ENCODE measurements at places on chromosomes 12 and 14.

- DNase-seq: no peak
Measured at GRCh38 chr14:92314182-92314581, 8.8 kb upstream of the SLC24A4 start.

DNA sequence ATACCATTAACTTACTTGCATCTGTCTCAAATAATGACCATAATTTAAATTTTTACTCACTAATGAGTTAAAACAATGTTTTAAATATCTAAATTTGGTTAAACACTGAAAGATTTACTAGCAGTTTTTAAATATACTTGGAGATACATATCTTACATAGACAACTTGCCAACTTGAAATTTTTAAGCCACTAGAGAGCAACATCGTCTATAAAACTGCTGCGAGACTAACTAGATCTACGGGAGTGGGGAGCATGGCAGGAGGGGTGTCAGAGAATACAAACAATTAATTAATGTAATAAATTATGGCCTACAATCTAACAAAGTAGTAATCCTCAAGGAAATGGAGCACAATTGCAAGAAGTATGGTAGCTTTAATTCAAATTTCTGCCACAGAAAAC is 120.4 kb downstream of the LRRIQ1 start:
- DNase-seq: no peak

DNA sequence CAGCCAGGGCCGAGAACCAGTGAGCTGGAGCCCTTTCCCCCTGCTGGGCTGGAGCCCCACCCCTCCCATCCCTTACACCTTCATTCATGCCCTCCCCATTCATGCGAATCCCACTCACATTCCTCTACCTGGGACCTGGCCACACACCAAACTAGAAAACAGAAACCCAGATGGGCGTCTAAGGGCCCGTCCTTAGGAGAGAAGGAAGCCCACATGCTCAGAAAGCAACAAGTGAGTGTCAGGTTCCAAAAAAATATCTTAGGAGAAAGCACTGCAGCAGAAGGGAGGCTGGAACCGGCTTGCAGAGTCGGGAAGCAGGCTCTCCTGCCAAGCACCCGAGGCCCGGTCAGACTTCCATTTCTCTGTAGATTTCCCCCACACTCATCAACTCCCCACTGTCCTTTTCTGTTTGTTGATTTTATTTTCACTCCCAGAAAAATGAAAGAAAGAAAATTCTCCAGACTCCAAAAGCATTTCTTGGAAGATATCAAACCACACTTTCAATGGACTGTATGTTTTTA is 13.6 kb downstream of the BCL11B start:
- DNase-seq: no peak

DNA sequence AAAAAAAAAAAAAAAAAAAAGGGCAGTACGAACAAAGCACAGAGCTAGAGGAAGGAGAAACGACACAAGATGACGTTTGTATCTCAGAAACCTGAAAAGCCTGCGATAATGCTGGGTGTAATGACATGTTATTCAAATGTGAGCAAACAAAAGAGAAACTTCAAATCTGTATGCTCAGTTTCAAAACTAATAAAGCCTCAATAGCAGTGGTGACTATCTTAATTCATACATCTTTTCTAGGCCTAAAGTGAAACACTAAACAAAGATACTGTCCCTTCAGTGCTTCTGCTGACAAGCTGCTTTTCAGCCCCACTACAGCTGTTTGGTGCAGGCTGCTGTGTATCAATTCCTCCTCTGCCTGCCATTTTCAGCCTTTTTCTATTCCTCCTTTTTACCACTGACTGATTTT is 15.8 kb downstream of the ITPR2 start:
- DNase-seq: no peak

DNA sequence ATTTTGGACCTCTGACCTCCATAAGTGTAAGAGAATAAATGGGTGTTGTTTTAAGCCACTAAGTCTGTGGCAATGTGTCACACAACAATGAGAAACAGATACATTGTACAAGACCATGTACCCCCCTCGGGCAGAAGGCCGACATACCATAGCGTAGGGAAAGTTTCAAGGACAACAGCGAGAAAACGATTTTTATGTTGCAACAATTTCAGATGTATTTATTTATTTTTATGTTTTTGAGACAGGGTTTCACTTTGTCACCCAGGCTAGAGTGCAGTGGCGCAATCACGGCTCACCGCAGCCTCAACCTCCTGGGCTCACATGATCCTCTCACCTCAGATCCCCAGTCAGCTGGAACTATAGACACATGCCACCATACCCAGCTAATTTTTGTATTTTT is 136.4 kb upstream of the NCOR2 start:
- DNase-seq: no peak

DNA sequence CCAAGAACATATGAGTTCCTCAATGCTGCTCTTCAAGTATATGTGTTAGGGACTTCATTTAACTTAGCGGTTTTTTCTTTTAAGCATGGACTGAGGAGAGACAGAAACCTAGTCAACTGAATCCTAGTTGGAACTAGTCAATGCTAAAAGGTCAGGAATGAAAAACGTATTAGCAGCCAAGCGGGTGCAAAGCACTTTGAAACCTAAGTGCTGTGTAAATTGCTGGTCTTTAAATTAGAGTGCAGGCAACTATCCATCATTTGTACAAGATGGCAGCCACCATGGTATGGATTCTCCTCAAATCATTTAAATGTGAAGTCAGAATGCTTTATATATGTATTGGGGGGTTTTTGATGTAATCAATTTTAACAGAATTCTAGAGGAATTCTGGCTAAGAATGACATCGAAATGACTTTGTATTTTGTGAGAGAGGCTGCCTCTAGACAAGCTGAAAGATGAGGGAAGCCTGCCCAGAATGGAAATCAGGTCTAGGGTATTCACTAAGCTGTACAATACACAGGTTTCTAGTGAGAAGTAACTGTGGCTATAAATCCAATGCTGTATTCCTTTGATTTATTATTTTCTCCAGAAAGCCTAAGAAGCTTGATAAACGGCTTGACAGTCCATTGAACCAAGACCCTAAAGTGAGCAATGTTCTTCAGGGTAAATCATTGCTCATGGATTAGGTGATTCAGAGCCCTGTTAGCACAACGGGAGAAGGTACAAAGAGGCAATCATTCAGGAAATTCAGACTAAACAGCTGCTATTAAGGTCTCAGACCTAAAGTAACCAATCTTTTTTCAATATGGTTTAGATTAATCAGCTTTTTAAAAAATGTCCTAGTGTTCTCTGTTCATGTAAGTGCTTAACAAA is 198.8 kb downstream of the ANO2 start:
- no peak for DNase-seq

DNA sequence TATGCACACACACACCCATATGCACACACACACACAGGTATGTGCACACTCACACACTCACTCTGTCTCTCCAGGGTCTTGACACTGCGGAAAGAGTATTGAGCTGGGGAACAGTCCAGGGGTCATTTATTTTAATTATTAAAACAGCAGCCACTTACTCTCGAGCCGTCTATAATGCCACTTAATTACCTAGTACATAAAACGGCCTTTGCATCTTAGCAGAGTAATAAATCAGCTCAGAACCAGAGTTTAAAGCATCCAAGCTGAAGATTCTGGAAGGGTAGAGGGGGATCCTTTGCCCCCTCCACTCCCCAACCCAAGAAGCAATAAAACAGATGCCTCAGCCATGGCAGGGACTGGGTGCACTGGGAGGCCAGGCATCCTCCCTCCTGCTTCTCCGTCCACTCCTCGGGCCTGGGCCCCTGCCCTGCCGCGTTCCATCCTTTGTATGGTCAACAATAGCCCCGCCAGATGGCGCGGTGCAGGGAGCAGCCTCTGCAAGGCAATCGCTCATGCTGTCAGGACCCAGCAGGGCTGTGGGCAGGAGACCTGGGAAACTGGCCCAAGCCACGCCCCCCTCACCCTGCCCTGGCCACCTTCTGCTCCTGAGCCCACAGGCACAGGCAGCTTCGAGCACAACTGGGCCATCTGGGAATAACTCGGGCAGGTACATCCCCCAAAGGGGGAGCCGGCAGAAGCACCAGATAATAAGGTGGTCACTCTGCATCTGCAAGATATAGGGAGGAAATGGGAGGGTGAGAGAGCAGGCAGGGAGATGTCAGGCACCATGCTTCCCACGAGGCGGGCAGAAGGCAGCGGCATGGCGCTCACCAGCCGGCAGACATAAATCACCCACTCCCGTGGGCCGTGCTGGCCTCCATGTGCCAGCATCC is 40.9 kb downstream of the CCDC85C start:
- no peak for DNase-seq

DNA sequence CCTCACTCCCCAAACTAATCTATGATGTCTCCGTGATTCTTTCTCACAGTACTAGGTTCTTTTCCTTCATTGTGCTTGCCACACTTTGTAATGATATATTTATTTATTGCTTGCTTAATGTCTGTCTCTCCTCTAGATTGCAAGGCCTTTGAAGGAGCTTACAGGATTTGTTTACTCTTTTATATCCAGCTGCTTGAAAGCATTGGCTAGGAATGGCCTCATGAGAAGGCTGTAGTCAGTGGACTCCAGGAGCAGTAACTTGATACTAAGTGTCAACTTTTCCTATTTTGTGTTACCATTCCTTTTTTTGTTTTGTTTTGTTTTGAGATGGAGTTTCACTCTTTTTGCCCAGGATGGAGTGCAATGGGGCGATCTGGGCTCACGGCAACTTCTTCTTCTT is 7.3 kb upstream of the FAM234B start:
- DNase-seq: no peak

GRCh38 chr12:106696681-106697417 is 77.6 kb upstream of the RIC8B start:
- DNase-seq: no peak

DNA sequence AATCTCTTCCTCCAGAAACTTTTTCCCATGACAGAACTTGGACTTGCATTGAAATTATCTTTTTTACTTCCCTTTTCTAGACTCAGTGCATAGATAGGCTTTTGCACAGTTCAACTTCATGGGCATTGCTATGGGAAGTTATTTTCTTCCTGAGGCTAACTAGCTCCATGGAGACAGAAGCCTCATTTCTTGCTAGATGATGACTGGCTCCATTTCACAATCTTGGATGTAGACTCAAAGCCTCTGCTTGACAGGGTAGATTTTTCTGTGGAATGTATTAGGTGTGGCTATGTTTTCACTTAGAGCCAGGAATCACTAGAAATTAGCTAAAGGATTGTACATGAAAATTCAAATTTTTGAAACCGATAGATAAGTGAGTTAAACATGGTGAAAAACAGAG is 884.1 kb upstream of the MGAT4C start:
- no peak for DNase-seq

DNA sequence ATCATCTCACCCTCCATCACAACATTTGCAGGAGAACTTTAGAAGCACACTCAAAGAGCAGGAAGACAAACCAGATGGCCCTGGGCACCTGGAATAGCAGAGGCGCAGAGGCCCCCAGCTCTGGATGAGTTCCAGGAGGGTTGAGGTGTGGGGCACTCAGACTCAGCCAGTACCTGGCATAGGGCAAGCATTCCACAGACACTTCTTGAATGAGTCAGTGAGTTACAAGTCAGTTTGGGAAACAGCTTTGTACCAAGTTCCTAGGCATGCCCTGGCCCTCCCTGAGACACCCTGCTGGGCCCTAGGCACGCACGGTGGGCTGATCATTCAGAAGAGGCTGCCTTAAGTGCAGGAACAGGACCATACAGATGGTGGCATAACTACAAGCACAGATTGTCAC is 54.3 kb downstream of the MAP3K9 start:
- DNase-seq: no peak

DNA sequence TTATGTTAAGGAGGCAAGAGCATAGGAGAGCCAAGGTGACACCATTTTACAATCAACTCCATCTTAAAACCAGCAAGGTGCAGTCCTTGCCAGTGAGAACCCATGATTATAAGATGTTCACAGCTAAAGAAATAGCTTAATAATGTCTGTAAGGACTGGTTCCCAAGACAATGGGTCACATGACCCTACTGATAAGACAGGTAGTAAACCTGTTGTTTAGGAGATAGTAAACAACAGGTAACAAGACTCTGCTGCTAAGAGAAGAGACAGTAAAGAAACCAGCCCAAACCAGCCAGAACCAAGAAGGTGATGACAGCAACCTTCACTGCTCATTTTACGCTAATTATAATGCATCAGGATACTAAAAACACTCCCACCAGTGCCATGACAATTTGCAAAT is 23.2 kb upstream of the BCAT1 start:
- no peak for DNase-seq

DNA sequence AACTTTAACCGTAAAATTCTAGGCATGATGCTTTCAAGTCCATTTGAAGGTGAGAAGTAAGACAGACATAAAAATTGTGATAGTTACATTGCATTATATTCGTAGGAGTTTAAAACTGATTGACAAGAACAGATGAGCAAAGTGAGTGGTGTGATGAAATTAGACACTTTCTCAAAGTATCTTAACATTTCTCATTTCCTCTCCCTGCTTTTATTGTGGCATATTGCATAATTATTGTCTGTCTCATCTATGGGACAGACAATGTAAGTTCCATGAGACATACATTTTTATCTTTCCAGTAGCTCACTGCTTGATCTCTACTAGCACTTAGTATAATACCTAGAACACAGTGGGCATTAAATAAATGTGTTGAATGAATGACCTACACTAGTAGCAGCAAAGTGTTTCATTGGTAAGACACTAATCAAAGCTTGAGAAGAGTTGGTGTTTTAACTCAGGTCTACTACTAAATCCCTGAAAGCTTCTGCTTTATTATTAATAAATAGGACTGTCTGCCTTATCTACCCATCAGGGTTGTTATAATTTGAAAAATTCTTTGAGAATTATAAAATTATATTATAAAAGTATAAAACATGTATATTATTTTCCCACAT is 19.0 kb downstream of the A2M start:
- DNase-seq: no peak

DNA sequence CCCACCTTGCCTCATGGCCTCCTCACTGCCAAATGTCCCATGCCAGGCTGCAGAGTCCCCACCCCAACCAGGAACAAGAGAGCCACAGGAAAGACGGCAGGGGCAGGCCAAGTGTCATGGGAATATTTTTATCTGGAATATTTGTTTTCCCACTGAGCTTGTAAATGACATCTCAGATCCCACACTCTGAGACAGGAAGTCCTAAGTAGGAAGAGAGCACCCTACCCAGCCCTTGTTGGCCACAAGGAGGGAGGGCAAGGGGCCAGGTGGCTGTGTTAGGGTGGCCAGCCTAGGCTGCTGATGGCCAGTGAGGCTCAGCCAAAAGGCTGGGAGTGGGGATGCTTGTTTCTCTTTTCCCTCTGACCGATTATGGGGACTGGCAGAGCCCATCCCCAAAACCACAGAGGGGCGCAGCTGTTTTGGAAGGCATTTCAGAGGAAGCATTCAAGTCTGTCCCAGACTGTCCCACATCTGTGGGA is 7.7 kb upstream of the MEG3 start:
- no peak for DNase-seq

- DNase-seq: no peak
Measured at GRCh38 chr12:70247653-70248199, 4.5 kb downstream of the CNOT2 start.

Data from CD4-positive, alpha-beta T cell treated with Interleukin-6 at 100 ng/mL for 8 hours (primary cell).